ENCODE measurements at places on chromosomes 7 and 10.

GRCh38 chr7:97770850-97771249 lies 39.0 kb downstream of the TAC1 start:
- no peak for DNase-seq

DNA sequence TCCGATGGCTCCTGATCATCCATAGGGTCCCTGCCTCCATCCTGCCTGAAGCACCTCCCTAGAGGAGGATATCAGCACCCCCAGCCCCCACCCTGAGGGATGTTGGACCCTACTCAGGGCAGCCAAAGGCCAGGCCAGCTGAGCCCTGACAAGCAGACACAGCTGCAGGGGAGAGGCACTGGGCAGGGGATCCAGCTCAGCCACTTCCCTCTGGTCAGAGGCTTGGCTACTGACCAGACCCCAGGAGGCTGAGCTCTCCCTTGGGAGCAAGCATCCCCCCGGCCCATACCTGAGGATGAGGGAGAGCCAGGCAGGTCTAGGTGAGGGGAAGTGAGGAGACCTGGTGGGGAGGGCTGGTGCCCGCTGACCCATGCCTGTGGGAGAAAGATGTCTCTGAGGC lies 6.6 kb downstream of the LDB3 start:
- DNase-seq: no peak

DNA sequence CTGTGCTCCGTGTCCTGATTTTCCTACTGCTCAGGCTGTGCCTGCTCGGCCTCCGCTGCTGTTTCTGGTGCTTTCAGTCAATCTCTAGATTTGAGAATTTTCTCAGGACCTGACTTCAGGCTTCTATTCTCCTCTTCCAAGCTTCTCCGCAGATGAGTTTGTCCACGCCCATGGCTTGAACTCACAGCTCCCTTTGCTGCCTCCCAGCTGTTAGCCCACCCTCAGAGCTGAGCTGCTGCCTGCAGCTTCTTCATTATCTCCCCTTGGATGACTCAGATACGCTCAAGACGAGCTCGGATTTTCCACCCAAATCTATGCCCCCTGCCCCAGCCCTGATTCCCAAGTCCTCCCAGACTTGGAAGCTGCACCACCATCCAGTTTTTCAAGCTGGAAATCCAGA lies 104.7 kb downstream of the FGFR2 start:
- no peak for DNase-seq

DNA sequence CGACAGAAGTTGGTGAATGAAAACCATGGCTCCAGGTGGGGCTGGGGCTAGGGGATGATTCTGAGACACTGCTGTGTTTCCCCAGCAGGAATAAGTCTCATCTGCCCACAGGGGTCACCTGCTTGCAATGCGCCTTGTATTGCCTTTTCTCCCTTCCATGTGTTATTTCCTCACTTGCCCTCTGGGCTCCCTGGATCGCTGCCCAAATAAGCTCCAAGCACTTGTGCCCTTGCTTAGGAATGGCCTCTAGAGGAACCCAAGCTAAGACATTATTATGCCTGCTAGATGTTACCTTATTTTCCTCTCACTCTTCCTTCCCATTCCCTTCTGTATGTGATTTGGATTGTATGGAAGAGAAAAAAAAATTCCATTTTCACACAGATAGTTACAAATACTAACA lies 24.8 kb upstream of the PLPP4 start:
- no peak for DNase-seq

DNA sequence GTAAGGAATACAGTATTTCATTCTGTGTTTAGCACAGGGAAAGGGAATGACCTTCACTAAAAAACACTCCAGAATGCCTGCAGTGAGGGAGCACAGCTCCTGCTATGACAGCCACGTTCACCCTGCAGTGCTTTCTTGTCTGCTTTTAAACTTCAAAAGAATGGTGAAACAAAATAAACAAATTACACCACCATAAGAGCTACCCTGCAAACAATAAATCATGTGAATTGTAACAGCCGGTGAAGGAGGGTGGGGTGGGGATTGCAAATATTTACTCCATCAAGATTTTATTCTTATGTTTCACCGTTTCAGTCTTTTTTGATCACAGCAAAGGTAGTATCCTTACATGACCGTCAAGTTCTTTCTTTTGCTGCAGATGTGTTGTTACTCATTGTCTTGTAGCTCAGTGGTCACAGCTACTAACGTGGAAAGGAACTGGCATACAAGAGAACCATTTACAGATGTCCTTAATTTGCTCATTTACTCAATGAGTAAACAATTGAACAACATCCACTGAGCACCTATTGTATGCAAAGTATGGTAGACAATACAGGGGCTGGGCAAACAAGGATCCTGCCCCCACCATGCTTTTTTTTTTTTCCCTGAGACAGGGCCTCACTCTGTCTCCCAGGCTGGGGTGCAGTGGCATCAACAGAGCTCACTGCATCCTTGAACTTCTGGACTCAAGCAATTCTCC lies 4.1 kb upstream of the CHN2 start:
- no peak for DNase-seq

- DNase-seq: peak; percentile 90
These were observed 3.6 kb downstream of the NPM3 start for GRCh38 chr10:101779544-101780186.

DNA sequence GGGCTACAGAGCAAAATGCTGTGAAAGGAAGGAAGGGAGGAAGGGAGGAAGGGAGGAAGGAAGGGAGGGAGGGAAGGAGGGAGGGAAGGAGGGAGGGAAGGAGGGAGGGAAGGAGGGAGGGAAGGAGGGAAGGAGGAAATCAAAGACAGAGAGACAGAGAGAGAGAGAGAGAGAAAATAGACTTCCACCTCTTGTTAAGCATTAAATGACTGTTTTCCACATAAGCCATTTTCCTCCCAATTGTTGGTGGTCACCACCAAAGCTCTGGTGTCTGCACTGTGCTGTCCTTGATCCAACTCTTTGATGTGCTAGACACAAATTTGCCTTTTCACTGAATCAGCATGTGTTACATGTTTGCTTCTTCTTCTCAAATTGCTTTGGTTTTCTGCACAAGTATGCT lies 90.7 kb upstream of the INHBA start:
- DNase-seq: no peak

GRCh38 chr10:132606031-132606491 lies 68.5 kb downstream of the INPP5A start:
- DNase-seq: no peak

GRCh38 chr10:77075926-77076325 lies 561.7 kb downstream of the KCNMA1 start:
- no peak for DNase-seq

DNA sequence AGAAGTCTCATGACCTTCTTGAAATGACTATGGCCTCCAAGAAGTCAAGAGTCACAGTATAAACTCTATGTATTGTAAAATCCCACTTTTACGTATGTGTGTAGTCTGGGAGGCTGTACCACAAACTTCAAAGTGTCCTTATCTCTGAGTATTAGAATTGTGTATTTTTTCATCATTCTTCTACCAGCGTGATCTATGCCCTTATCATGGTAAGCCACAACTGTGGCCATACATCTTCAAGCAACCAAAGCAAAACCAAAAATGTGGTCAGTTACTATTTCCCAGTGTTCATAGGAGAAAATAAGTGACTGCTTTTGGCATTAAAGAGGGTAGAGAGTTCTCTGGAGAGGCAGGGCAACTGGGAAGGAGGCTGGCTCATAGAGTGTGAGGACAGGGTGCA lies 42.8 kb downstream of the SPOCK2 start:
- no peak for DNase-seq

- no peak for DNase-seq
These were observed 32.9 kb upstream of the KMT2E start for GRCh38 chr7:104980841-104981671.

GRCh38 chr7:46682836-46683624 lies 762.0 kb upstream of the IGFBP3 start:
- DNase-seq: no peak

GRCh38 chr10:1178506-1178905 lies 122.3 kb downstream of the WDR37 start:
- no peak for DNase-seq

- no peak for DNase-seq
These were observed 6.6 kb downstream of the SEC24C start for GRCh38 chr10:73750819-73751218.

DNA sequence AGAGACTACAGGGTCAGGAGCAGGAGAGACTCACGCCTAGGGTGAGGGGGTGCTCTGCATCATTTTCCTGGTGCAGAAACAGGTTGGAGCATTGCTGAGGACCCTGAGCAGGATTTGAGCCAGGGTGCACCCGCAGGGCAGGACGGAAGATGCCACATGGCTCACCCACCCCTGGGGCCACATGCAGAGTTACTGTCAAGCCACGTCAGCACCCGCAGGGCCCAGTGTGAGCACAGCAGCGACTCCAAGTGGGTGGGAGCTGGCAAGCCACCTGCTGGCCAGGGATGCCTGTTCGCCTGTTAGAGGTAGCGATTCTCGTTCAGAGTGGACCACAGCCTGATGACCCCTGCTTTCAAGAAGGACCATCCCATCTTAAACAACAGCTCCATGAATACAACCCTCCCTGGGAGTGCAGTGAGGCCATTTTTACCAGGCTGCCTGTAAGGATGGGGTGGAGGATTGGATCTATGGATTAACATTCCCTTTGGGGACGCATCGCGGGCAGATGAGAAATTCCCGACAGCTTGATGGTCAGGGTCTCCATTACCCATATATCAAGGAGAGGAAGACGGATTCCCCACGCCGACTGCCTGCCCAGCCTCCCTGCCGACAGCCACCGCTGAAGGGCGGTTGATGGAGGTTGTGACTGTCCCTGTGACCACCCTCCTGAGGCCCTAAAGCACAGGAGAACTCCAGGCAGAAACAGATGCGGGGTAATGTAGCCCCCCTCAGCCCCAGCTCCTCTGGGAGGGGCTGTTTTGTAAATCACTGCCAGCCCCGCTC lies 101.1 kb upstream of the RET start:
- peak; percentile 11 for DNase-seq

DNA sequence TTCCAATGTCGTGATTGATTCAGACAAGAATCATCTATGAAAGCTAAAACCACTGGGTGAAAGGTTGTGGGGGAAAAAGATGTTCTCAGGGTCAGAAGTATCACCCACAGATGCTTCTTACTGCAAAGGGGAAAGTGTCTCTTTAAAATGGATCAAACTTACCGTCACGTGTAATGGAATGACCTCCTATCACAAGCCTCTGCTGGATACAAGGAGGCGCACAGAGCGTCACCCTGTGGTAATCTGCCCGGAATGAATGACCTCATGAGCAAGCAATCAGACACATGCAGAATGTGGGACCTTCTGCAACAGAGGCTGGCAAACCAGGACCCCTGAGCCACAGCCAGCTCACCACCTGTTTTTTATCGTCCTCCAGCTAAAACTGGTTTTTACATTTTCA lies 33.0 kb downstream of the WIPF3 start:
- DNase-seq: no peak
